ENCODE measurements at places on chromosomes 6 and 20. TPM values are rescaled to one million over a fixed set of nuclear protein-coding genes. Genes with fewer than 3 reads are reported as not detected.
A peak's percentile ranks its signal among the peaks of the same experiment; 100 is the strongest.

The SRMS gene
- polyA plus RNA-seq: 0.54 TPM

DNA sequence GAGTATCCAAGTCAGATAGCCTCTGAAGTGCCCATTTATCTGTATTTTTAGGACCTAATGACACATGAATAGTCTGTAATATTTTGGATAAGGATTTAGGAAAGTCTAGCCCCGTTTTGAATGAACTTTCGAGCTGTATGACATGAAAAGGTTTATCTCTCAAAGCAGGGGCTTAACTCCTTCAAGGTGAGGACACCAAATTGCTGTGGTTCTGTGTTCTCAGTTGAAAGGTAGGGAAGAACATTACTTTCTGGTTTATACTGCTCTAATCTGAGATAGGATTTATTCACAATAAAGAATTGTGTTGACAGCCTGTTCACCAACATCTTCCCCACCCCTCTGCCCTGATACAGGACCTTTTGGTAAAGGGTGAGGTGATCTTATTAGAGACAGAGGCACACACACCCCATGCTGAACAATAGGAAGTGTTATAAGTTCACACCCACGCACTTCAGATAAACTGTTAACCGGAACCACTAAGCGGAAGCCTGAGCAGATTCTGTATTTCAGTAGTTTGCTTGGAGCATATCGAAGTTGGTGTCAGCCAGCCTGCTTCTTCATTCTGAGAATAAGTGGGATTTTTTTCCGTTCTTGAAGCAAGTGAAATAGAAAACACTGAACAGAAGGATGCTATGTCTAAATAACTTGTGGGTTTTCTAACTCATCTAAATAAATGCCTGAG, 223.3 kb downstream of the TMEM242 start:
- peak; percentile 76 for DNase-seq
- H3K36me3 ChIP-seq: peaks cover 6% of the 10 kb centered on the region
- H3K4me3 ChIP-seq: no peak overlapping the region
- H3K27ac ChIP-seq: peak overlapping the region; percentile 76
- H3K27me3 ChIP-seq: no peaks in the 10 kb centered on the region

DNA sequence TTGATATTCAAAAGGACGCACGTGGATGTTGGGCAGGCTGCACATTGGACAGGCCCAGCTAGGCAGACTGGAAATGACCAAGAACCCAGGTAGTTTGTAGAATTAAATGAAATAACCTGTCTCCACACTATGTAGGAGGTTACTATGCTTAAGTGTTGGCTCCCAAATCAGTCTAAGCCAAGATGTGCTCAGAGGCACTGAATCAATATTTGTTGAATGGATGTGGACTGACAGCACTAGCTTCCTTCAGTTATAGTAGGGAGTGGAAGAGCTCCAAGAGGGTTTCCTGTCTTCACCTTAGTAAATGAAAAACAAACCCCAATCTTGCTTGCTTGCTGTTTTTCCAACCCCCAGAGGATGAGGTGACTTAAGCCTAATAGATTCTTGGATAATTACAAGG, 180.5 kb downstream of the JARID2 start:
- H3K4me3 ChIP-seq: no peak overlapping the region
- H3K27me3 ChIP-seq: no peaks in the 10 kb centered on the region
- H3K36me3 ChIP-seq: no peaks in the 10 kb centered on the region

The RIMS1 gene
- polyA plus RNA-seq: not detected

DNA sequence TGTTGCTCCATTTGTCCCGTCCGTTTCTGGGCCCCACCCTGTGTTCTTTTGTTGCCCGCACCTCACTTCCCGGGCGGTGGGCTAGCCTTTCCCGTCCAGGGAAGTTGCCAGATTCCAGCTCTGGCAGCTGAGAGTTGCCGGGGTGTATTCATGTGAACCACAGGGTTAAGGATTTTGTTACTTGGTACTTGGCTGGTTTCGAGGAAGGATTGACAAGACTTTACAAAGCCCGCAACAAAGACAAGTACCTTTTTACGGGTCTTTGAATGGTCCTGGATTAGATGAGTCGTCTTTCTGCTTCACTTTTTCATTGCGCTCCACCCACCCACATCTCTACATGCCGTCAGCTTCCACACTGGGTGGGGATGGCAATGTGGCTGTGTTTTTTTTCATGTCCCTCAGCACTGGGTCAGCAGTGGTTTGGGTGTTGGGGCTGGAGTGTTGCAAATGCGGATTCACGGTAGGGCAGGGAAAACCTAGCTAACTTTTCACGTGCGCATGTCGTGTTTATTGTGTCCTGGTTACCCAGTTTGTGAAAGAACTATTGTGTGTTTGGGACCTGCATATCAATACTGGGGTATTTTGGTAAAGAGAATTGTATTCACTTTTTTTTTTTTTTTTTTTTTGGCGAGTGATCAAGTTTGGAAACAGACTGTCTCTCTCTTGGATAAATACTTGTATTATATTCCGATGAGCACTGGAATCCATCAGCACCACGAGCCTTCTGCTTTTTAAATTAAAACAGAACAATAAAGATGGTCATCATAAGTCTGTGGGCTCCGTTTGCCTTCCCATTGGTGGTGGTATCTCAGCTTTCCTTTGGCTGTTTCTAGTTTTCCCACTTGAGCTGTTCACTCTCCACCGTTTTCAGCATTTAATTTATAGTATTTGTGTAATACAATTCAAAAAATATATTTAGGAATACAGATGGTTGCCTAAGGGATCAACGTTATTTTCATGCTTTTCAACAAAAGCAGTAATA, 1.2 kb downstream of the DUSP22 start:
- no peaks in the 10 kb centered on the region for H3K27me3 ChIP-seq
- no peaks in the 10 kb centered on the region for H3K36me3 ChIP-seq
- peak overlapping the region; percentile 93 for H3K27ac ChIP-seq
- DNase-seq: no peak

The SAMD3 gene
- polyA plus RNA-seq: 3.3 TPM

GRCh38 chr6:160253714-160254113, 4.9 kb downstream of the SLC22A2 start:
- no peaks in the 10 kb centered on the region for H3K36me3 ChIP-seq
- H3K27ac ChIP-seq: no peak overlapping the region
- H3K4me3 ChIP-seq: no peak overlapping the region
- H3K4me1 ChIP-seq: no peaks in the 10 kb centered on the region
- no peak for DNase-seq

DNA sequence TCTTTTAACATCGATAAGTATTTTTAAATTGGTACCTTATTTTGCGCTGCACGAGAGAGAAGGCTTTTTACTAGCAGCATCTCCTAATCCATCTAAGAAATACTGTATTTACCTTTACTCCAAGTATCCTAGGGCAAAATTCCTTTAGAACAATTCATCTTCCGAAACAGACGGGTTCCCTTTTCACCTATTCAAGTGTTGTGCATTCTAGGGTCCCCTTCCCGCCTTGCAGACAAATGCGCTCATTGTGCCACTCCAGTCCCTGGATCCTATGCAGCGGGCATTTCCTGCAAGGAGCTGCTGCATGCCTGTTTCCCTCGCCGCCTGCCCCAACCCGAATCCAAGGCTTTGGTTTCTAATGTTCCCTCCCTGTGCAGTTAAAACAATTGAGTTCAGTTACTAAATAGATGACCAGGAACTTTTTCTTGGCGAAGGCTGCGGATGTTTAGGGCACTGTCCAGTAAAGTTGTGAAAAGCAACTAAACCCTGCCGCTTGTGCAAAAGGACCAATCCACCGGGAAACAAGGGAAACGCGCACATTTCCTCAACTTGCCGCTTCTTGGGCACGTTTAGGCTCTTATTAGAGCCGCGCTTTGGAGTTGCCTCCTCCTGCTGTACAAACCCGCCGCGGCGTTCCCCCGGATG, 556 bp upstream of the SCAF8 start:
- H3K27ac ChIP-seq: peak overlapping the region; percentile 96
- peaks cover 28% of the 10 kb centered on the region for H3K4me1 ChIP-seq
- H3K36me3 ChIP-seq: no peaks in the 10 kb centered on the region
- no peaks in the 10 kb centered on the region for H3K27me3 ChIP-seq
- peak overlapping the region; percentile 91 for H3K4me3 ChIP-seq

The SALL4 gene
- 0.17 TPM for polyA plus RNA-seq

DNA sequence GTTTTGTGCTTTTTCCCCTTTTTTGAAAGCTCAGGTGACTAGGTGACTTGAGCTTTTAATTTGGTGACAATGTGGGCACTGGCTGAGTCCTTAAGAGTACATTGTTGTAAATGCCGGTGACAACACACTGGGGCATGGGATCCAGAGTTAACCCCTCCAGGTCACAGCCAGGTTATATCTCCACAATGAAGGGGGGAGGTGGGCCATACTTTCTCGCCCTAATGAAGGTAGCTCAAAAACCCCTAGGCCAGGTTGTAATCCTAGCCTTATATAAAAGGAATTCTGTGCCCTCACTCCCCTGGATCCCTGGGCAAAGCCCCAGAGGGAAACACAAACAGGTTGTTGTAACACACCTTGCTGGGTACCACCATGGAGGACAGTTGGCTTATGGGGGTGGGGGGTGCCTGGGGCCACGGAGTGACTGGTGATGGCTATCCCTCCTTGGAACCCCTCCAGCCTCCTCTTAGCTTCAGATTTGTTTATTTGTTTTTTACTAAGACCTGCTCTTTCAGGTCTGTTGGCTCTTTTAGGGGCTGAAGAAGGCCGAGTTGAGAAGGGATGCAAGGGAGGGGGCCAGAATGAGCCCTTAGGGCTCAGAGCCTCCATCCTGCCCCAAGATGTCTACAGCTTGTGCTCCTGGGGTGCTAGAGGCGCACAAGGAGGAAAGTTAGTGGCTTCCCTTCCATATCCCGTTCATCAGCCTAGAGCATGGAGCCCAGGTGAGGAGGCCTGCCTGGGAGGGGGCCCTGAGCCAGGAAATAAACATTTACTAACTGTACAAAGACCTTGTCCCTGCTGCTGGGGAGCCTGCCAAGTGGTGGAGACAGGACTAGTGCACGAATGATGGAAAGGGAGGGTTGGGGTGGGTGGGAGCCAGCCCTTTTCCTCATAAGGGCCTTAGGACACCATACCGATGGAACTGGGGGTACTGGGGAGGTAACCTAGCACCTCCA, 2.2 kb upstream of the VEGFA start:
- H3K4me3 ChIP-seq: no peak overlapping the region
- peaks cover 7% of the 10 kb centered on the region for H3K4me1 ChIP-seq
- H3K27me3 ChIP-seq: no peaks in the 10 kb centered on the region
- H3K27ac ChIP-seq: no peak overlapping the region
- no peak for DNase-seq
- no peaks in the 10 kb centered on the region for H3K36me3 ChIP-seq

Measured in B cell (primary cell).